ENCODE measurements at places on chromosomes 1 and 21. TPM values are rescaled to one million over a fixed set of nuclear protein-coding genes. Genes with fewer than 3 reads are reported as not detected.
A peak's percentile ranks its signal among the peaks of the same experiment; 100 is the strongest.

DNA sequence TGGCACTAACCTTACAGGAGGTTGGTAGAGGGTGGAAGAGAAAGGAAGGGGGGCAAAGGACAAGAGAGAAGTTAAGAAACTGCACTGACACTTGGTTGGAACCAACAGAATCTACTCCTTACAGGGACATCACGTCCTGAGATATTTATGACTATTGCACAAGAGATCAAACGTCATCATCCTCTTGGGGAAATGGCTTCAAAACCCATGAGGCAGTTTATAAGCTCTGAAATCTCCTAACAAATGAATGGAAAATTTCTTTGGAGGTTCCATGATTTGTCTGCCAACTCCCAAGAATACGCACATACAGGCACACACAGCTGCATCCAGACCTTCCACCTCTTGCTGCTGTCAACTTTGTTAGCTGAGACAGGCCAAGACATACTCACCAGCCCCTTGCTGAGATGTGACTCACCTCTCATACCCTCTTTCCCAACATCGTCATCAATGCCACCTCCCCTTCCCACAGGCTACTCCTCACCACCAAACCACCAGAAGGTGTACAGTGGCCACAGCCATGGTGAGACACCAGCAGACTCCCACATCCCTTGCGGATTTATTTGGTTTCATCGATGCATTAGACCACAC is 135.5 kb downstream of the SETD4 start:
- H3K4me3 ChIP-seq = no peak overlapping the region
- no peaks in the 10 kb centered on the region for H3K36me3 ChIP-seq
- H3K4me1 ChIP-seq = peaks cover 13% of the 10 kb centered on the region

DNA sequence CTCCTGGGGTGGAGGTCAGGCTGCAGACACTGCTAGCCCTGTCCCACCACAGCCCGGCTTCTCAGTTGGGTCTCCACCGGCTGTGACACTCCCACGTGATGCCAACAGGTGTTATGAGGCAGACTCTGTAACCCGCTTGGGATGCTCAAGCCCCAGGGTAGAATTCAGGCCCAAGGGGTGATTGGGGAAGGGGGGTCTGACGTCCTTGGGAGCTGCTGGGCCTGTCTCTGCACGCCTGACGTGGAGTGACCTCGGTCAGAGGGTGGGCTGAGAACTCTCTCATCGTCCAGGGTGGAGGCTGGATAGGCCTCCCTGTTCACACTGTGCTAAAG is 7.7 kb upstream of the HES5 start:
- DNase-seq = no peak
- no peaks in the 10 kb centered on the region for H3K27me3 ChIP-seq
- H3K4me3 ChIP-seq = no peak overlapping the region
- peaks cover 29% of the 10 kb centered on the region for H3K4me1 ChIP-seq
- H3K27ac ChIP-seq = no peak overlapping the region
- H3K36me3 ChIP-seq = no peaks in the 10 kb centered on the region

GRCh38 chr1:47399138-47399845 is 16.8 kb upstream of the FOXE3 start:
- H3K27me3 ChIP-seq = no peaks in the 10 kb centered on the region
- no peak overlapping the region for H3K4me3 ChIP-seq
- no peaks in the 10 kb centered on the region for H3K4me1 ChIP-seq
- peaks cover 38% of the 10 kb centered on the region for H3K36me3 ChIP-seq

DNA sequence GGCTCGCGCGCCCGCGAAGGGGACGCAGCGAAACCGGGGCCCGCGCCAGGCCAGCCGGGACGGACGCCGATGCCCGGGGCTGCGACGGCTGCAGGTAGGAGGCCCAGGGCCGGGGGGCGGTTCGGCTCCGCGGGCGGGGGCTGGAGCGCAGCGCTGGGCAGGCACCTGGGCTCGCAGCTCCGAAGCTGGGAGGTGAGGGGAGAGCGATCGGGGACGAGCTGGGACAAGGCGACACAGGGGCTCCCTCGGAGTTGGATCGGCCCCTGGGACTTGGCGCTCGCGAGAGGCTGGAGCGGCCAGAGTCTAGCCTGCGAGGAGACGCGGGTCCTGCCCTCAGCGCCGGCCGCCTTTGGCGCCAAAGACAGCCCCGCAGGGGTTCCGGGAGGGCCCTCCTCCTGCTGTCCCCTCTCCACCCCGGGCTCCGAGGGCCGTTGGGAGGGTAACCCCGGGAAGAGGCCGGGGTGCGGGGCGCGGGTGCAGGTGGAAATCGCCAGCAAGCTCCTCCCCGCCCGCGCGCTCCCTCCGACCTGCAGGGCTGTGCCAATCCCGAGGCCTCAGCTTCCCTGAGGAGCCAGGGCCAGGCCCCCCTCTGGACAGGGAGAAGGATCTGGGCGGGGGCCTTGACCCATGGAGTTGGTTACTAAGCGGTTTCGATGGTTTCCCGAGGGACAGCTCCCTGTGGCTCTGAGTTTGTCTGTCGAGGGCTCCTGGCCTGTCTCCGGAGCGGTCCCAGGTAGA is 401 bp downstream of the TP73 start:
- no peak for DNase-seq
- peak overlapping the region; percentile 52 for H3K4me3 ChIP-seq
- H3K27ac ChIP-seq = no peak overlapping the region
- H3K27me3 ChIP-seq = peaks cover 29% of the 10 kb centered on the region

DNA sequence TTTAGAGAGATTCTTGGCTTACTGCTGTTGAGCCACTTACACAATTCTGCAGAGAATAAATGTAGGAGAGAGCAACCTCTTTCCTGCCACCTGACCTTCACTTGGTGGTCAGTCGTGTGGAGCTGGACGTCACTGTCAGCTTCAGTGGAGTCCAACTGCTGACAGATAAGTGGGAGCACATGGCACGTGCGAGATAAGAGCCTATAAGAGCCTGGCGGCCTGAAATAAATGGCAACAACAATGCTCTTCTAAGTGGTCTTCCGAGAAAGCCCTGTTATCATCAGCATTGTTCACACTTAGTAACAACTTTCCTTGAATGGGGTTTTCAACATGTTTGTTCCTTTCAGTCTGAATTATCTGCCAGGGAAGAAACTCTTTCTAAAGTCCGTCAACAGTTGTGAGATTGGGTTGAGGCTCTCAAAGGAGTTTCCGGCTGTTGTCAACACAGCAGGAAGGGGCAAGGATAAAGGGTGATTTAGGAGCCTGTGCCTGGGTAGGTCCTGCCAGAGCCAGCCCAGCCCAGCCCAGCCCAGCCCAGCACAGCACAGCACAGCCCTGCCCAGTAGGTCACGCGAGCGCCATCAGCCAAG is 57.2 kb upstream of the RUNX1 start:
- H3K27me3 ChIP-seq = no peaks in the 10 kb centered on the region
- no peak overlapping the region for H3K4me3 ChIP-seq
- H3K4me1 ChIP-seq = no peaks in the 10 kb centered on the region

DNA sequence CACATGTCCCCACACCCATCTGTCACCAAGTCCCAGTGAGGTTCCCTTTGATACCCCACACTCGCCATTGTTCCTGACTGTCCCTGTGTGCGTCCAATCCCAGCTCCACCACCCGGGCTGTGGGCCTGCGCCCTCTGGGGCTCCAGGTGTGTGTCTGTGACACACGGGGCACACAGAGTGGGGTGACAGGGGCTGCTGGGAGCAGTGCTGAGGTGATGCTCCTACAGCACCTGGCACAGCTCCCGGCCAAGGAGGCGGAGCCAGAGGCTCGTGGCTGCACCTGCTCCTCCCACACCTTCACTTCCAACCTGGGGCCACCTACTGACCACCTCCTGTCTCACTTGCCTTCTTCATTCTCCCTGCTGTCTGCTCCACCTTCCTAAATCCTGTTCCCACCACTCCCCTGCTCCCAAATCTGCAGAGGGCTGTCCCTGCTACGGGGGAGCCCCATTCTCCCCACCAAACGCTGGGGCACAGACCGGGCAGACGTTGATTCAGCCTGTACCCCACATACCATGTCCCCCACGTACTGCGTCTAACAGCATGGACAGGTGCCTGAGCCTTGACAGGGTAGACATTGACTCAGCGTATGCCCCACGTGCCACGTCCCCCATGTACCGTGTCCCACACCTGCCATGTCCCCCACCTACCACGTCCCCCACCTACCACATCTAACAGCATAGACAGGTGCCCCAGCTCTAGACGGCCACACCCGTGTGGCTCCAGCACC is 16.4 kb downstream of the WDR4 start:
- no peak overlapping the region for H3K4me3 ChIP-seq
- no peaks in the 10 kb centered on the region for H3K27me3 ChIP-seq
- no peak overlapping the region for H3K27ac ChIP-seq
- no peaks in the 10 kb centered on the region for H3K4me1 ChIP-seq

DNA sequence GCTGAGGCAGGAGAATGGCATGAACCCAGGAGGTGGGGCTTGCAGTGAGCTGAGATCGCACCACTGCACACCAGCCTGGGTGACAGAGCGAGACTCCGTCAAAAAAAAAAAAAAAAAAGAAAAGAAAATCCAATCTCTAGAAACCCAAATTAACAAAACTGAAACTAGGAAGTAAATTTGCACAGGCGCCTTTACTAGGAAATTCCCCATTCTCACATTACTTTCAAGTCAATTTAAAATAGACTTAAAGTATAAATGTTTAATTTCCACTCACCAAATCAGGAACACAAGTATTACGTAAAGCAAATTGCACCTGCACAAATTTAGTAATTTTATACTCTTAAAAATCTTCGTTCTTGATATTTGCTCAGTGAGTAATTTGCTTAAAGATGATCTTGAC is 67.8 kb upstream of the BCAR3 start:
- H3K4me1 ChIP-seq = peaks cover 36% of the 10 kb centered on the region
- no peaks in the 10 kb centered on the region for H3K27me3 ChIP-seq
- no peaks in the 10 kb centered on the region for H3K36me3 ChIP-seq
- no peak overlapping the region for H3K27ac ChIP-seq
- no peak for DNase-seq

- H3K36me3 ChIP-seq = no peaks in the 10 kb centered on the region
- no peaks in the 10 kb centered on the region for H3K27me3 ChIP-seq
- no peak for DNase-seq
These were observed 110.8 kb upstream of the HOOK1 start for GRCh38 chr1:59703918-59704378.

DNA sequence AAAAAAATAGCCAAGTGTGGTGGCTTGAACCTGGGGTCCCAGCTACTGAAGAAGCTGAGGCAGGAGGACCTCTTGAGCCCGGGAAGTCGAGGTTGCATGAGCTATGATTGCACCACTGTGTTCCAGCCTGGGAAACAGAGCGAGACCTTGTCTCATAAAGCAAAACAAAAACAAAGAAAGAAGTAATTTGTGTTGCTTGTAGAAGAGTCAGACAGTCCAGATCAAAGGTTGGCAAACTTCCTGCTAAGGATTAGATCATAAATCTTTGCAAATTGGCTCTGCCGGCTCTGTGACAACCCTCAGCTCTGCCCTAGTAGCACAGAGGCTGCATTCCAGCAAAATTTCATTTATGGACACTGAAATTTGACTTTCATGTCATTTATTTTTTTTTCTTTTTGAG is 19.0 kb upstream of the MFN2 start:
- no peak overlapping the region for H3K4me3 ChIP-seq
- H3K36me3 ChIP-seq = peaks cover 81% of the 10 kb centered on the region
- no peak overlapping the region for H3K27ac ChIP-seq
- DNase-seq = no peak

The SYNC gene
- total RNA-seq = 209 TPM

The PHLDA3 gene
- total RNA-seq = 75.0 TPM

The CD1E gene
- total RNA-seq = not detected

The OR2L13 gene
- not detected for total RNA-seq
